ENCODE measurements at places on chromosomes 5 and 9.

- peak; percentile 65 for DNase-seq
Observed at GRCh38 chr9:33795819-33796218, 458 bp downstream of the PRSS3 start.

DNA sequence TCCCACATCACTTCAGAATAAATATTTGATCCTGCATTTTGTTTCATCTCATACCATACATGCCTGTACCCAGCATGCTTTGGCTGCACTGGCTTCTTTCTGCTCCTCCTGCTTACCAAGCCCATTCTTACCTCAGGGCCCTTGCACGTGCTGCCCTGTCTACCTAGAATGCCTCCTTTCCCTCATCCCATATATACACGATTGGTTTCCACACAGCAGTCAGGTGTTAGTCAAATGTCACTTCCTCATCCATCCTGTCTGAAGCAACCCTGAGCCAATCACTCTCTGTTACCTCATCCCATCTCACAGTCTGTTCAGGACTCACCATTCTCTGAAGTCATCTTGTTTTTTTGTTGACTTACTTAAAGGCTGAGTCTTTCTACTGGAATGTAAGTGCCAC, 30.3 kb downstream of the CAST start:
- DNase-seq = no peak

DNA sequence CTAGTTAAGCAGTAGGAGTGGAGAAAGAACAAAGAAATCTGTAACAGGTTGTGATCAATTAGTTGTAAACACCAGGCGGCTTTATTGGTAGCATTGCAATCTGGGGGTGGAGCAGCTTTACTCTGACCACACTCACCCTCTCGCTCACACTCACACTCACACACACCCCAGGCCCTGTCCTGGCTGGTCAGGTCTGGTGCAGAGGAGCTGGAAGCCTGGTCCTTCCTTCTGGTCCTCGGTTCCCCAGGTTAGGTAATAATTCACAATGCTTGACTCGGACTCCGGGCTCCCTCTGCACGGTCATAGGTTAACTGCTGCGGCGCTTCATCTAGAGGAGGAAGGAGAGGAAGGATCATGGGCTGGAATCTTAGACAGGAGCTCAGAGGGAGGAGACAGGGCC, 1.6 kb downstream of the CCL19 start:
- DNase-seq = no peak

DNA sequence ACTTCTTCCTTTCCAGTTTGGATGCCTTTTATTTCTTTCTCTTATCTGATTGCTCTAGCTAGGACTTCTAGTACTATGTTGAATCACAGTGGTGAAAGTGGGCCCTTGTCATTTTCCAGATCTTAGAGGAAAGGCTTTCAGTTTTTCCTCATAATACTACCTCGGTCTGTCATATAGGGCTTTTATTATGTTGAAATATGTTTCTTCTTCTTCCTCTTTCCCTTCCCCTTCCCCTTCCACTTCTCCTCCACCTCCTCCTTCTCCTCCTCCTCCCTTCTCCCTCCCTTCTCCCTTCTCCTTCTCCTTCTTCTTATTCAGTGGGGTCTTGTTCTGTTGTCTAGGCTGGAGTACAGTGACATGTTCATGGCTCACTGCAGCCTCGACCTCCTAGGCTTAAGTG, 9.2 kb upstream of the TERT start:
- no peak for DNase-seq

- DNase-seq = no peak
Observed at GRCh38 chr9:353077-353476, 138.4 kb downstream of the DOCK8 start.

DNA sequence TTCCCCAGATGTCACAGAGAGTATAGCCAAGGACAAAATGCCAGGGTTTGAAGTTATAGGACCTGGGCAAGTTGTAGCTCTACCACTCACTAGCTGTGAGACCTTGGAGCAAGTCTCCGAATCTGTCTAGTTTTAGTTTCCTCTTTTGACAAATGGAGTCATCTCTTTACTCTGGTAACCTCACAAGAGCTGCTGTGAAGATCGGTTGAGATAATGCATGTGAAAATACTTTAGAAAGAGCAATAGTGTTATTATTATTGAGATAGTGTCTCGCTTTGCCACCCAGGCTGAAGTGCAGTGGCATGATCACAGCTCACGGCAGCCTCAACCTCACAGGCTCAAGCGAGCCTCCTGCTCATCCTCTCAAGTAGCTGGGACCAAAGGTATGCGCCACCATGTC, 117.9 kb upstream of the NR5A1 start:
- DNase-seq = no peak

GRCh38 chr5:100647461-100648230, 112.5 kb downstream of the FAM174A start:
- DNase-seq = peak; percentile 47

- peak; percentile 88 for DNase-seq
Observed at GRCh38 chr5:109410389-109411148, 795 bp upstream of the PJA2 start.

DNA sequence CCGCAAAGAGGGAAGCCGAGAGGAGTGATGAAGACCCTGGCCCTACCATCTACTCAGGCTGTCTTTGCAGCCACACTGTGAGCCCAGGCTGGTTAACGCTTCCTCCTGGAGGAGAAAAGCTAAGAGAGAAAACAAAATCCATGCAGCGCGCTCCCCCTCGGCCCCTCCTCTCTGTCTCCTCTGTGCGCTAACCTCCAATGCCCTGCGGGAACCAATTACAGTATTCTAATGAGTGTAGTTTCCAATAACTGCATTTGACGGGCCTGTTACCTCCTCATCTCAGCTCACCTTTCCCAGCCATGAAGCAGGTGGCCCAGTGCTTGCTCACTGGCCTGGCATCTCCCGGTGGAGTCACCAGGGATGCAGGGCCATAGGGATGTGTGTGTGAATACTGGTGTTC, 565.5 kb downstream of the EBF1 start:
- DNase-seq = no peak

- DNase-seq = no peak
Observed at GRCh38 chr9:34802916-34803315, 93.0 kb upstream of the CCL21 start.

GRCh38 chr9:3648722-3649246, 123.0 kb upstream of the RFX3 start:
- DNase-seq = no peak

- no peak for DNase-seq
Observed at GRCh38 chr5:143383988-143384387, 19.5 kb downstream of the NR3C1 start.

- no peak for DNase-seq
Observed at GRCh38 chr5:68251804-68252522, 36.4 kb downstream of the PIK3R1 start.

GRCh38 chr9:120252248-120252647, 327.7 kb downstream of the CDK5RAP2 start:
- DNase-seq = no peak

DNA sequence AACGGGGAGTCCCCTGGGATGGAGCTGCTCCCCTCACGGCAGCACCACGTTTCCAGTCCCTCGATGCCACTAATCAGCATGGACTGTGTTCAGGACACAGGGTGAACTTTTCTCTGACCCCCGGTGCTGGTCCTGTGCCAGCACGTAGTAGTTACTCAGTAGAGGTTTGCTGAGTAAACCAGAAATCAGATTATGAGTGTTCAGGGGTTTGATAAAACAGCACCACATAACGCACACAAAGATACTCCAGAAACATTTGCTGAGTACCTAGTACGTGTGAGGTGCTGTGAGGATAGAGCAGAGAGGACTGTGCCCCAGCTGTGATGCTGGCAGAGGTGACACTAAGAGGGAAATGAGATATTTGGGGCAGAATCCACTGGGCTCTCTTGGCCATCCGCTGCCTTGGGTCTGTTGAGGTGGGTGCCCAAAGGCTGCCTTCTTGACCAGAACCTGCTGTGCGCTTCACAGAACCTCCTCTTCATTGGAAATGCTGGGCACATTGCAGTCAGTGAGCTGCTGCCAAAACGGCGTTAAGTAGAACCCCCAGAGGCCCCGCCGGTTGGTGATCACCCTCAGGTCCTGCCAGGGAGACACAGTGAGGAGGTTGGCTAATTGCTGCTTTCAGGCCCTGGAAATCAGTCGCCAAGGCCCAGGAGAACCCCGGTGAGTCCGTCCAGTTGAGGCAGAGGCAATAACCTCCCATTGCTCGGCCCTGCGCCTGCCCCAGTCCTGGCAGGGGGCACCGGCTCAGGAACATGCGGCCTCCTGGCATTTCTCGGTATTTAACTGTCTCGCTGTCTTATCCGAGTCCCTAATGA, 49.4 kb downstream of the NEURL1B start:
- DNase-seq = peak; percentile 30

DNA sequence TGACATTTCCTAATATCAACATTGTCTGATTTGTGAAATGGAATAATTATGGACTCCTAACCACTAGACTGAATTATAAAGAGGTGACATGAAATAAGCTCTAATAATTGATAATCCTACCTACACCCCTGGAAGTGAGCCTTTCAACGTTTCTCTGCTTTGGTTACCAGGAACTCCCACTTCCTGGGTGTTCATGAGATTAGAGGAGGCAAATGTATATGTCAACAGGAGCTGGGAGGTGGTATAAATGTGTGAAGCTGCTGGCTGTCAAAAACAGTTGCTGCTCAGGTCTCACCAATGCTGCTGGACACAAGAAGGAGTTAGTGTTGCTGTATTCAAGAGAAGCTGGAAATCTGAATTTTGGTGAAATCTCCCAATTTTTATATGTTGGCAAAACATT, 96.8 kb downstream of the CAMK4 start:
- DNase-seq = no peak

DNA sequence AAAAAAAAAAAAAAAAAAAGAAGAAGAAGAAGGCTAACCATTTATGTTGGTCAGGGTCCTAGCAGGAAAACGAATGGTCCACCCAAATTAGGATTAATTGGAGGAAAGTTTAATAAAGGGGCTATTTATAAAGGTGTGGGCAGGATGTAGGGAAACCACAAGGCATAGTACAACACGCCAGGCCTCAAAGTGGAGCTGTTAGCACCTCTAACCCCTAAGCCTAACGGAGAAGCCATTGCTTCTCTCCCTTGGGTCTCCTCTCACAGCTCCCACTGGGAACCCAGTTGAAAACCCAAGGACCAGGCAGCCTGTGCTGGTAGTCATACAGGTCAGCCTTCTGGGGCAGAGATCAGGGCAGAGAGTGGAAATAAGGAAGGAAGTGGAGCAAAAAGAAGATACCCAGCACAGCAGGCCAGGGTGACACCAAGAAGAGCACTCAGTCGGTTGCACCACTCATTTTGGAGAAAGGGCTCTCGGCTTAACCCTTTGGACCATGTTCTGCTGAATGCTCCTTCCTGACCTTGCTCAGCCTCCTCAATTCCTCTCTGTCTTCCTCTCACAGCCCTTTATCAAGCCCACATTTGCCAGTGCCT, 8.8 kb upstream of the GLIPR2 start:
- no peak for DNase-seq

DNA sequence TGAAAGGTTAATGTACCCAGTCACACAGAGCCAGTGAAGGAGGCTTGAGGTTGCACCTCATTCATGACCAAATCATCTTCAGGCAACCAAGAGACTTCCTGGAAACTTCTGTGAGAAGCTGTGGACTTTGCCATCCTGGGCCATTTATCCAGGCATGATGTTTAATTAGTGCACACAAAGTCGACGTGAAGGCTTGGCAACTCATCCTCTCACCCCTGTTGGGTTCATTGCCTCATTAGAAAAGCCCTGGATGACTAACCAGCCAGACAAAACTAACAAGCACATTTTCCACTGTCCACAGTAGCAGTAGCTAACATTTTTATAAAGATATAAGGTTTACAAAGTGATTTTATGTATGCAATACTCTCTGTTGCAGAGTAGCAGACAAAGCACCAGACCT, 65.7 kb upstream of the ZNF462 start:
- peak; percentile 49 for DNase-seq

DNA sequence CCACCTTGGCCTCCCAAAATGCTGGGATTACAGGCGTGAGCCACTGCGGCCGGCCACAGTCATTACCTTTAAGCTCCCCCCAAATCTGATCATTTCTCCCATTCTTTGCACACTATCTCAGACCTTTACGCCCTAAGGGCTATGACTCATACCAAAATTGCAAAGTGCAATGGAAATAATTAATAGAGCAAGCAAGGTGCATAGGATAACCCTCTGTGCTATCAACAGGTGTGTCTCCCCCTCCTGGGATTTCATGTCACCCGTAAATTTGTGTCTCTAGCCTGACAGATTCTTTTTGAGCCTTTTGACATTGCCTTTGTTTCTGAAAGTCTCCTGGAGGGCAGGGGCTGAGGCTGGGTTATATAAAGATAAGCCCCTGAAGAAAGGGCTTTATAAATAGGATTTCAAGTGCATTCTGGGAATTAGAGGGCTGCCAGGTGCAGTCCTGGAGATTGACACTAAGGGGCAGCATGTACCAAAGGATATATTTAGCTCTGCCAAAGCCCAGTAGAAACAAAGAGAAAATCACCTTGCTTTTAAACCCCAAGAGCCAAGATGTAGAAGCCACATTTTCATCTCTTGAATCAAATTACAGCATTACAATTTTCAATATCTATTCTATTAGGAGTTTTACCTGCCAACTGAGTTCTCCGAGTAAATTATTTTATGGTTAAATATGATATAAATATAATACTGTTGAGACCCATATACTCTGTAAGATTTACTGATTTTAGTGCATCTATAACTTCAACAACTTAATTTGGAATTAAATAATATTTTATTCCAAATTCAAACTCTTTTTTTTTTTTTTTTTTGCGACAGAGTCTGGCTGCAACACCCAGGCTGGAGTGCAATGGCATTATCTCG, 18.2 kb downstream of the S100Z start:
- DNase-seq = no peak

DNA sequence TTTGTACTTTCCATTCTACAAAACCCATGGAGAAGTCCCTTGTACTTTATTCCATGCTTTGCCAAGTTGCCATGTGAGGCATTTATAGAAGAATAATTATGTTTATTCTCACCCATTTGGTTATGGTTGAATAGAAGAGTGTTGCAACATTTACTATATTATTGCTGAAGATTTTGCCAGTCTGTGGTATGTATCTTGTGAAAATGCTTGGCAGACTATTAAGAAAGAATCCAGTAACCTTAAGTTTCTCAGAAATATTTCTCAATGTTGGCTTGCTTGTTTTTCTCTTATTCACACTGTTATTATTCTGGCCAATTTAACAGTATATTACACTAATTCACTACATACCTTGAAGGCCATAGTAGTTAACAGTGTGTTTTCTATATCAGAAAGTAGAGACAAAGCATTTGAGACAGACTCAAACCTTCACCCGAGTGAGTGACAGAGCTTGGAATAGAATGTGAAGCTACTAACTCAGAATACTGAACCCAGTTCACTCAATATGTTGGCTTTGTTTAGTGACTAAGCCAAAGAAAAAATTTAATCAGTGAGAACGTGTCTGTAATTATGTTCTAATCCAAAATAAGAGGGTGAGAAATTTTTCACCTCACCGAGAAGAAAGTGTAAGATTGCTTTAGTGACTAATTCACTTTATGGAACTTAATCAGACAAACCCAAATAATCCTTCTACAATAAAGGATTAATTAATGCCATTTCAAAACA, 184.4 kb downstream of the CWC27 start:
- no peak for DNase-seq
